T-helper 2 cell (primary cell): ENCODE measurements at places on chromosomes 5 and 9.

DNA sequence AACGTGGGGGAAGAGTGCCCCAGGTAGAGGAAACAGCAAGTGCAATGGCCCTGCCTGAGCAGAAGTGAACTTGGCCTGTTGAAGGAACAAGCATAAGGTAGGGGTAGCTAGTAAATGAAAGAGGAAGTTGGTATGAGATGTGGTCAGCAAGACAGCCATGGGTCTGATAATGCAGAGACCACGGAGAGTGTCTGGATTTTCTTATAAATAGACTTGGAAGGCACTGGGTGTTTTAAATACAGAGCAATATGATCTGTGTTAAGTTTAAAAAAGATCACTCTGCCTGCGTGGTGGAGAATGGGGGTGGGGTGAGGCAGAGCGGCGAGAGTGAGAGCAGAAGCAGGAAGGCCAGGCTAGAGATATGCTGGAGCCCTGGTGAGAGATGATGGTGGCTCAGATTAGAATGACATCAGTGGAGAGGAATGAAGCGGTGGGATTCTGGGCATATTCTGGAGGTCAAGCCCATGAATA, 4.2 kb downstream of the ADAM19 start:
- DNase-seq = no peak

DNA sequence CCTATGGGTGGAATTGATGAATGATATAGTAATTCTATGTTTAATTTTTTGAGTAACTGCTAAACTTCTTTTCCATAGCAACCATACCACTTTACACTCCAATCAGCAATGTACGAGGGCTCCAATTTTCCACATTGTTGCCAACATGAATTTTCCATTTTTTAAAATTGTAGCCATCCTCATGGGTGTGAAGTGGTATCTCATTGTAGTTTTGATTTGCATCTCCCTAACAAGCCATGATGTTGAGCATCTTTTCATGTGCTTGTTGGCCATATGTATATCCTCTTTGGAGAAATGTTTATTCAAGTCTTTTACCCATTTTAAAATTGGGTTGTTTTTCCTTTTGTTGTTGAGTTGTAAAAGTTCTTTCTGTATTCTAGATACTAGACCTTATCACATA, 48.9 kb downstream of the TMOD1 start:
- no peak for DNase-seq

GRCh38 chr5:139393497-139394122, 1.3 kb downstream of the PROB1 start:
- no peak for DNase-seq

- no peak for DNase-seq
These were observed 393.5 kb downstream of the DMAC1 start for GRCh38 chr9:7405924-7406604.

DNA sequence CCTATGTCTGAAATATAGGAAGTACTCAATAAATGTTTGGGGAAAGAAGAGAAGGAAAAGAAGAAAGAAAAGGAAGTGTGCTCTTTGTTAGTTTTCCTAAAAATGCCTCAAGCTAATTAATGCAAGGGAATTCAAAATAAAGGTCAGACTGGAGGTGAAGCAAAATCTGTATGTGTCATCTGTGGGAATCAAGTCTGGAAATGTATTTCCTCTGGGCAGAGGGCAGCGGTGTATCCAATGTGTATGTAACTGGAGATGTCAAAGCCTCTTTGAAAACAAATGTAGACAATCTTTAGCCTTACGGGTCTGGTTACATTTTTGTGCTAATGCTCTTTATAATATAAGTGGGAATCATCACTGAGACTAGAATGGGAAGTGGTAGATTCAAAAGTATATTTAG, 471.4 kb downstream of the MAN2A1 start:
- no peak for DNase-seq

- no peak for DNase-seq
These were observed 109.4 kb upstream of the TBCA start for GRCh38 chr5:77885519-77885918.

GRCh38 chr5:178672630-178673029, 45.8 kb upstream of the CLK4 start:
- no peak for DNase-seq

DNA sequence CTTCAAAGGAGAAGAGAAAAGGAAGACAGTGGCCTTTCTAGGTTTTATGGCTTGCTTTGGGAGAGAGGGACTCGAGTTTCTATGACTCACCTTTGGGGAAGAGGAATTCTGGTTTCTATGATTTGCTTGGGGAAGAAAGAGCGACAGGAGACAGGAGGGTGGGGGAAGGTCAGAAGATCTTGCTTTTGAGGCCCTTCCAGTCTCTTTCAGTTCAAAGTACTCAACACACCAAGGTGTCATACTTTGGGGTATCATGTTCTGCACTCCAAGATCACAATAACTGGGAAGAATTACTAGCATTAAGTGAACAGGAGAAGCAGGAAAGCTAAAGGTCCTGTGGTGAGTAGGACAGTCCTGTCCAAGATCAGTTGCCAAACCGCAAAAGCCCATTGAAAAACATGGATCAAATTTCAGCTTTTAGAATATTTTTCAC, 324.5 kb downstream of the ARHGEF28 start:
- DNase-seq = no peak

DNA sequence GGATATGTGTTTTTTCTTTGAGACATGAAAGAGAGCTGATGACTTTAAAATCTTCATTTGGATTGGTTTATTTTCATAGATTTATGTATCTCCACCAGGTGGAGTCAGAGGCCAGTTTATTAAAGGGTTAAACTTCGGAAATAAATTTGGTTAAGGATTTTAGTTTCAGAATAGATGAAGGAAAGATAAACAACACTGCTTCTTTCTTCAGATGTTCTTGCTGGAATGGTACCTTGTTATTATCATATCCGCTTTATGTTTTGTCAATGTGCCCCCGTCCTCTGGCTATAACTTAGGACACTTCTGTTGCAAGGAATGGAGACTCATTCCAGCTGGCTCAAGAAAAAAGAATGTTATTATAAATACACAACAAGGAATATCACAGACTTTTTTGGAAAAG, 81.2 kb downstream of the ALDH1A1 start:
- no peak for DNase-seq
